NCI-H2029 treated with DMSO at 0.1 percent for 48 hours (cell line): ENCODE measurements at places on chromosomes 12 and 14.
A peak's percentile ranks its signal among the peaks of the same experiment; 100 is the strongest.

DNA sequence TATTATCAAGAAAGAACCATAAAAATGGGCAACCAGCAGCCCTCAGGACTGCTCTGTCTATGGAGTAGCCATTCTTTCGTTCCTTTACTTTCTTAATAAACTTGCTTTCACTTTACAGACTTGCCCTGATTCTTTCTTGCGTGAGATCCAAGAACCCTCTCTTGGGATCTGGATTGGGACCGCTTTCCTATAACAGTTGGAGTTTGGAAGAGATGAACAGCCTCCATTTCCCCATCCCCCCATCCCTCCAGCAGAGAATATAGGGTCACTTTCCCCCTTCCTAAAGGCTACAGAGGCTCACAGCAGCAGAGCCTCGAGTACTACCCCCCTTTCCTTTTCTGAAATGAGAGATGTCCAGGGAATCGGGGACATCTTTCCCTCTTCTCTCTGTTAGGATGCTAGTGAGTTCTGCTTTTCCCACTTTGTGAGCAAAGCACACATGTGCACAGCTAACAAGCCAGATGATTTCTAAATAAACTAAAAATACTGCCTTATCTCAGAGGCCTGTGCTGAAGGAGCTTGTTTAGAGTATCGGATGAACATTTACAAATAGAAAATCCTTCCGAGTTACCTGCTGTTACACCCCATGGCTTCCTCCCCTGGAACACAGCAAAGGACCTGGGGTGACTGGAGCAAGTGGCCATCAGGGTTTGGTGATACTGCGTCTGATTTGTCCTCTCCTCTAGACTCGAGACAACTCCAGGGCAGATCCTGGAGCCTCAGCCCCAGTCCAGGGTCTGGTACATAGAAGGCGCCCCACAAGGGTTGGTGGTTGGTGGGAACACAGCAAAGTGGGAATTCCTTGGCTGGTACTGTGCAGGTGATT lies 144.2 kb downstream of the SLC38A6 start:
- DNase-seq, result no peak

GRCh38 chr12:124742111-124742510 lies 121.6 kb downstream of the SCARB1 start:
- no peak for DNase-seq

GRCh38 chr12:132523576-132524331 lies 33.8 kb downstream of the FBRSL1 start:
- peak; percentile 6 for DNase-seq

- DNase-seq, result no peak
These were observed 15.7 kb downstream of the DNAL1 start for GRCh38 chr14:73660511-73660910.

GRCh38 chr12:102851246-102851645 lies 65.8 kb downstream of the PAH start:
- no peak for DNase-seq

GRCh38 chr12:96774496-96775256 lies 132.4 kb upstream of the NEDD1 start:
- DNase-seq, result no peak

- no peak for DNase-seq
These were observed 21.1 kb downstream of the PRKCH start for GRCh38 chr14:61342486-61342885.

GRCh38 chr12:106046301-106046846 lies 92.4 kb downstream of the NUAK1 start:
- no peak for DNase-seq

GRCh38 chr14:54329082-54329695 lies 67.6 kb upstream of the CDKN3 start:
- DNase-seq, result peak; percentile 27

- no peak for DNase-seq
These were observed 514.0 kb upstream of the TMPO start for GRCh38 chr12:98001430-98001829.

DNA sequence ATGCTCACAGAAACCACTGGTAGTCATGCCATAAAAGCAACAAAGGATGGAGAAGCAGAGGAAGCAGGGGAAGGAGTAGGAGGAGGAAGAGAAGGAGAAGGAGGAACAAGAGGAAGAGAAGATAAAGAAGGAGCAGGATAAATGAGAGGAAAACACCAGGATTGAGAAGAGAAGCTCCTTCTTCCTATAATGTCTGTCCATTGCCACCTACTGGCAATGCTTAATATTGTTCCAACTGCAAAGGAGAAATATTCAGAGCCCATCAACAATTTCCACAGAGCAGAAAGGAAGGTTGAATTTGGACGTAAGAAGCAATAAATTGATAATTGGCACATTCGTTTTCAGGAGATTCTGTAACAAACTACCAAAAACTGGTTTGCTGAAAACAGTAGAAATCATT lies 898.4 kb downstream of the SLC16A7 start:
- peak; percentile 6 for DNase-seq

GRCh38 chr12:31781894-31782540 lies 53.2 kb upstream of the AMN1 start:
- DNase-seq, result no peak

- DNase-seq, result no peak
These were observed 338.0 kb downstream of the RMST start for GRCh38 chr12:97800561-97800960.

- DNase-seq, result no peak
These were observed 15.0 kb upstream of the ORAI1 start for GRCh38 chr12:121611306-121611705.

GRCh38 chr12:84813780-84814663 lies 98.6 kb downstream of the SLC6A15 start:
- no peak for DNase-seq

- DNase-seq, result no peak
These were observed 23.0 kb downstream of the SERPINA3 start for GRCh38 chr14:94635154-94635553.

- DNase-seq, result no peak
These were observed 928.2 kb downstream of the NRXN3 start for GRCh38 chr14:79098324-79098723.

- no peak for DNase-seq
These were observed 1.0 kb downstream of the PCNX1 start for GRCh38 chr14:70907996-70908934.

GRCh38 chr12:63149909-63150712 lies 890 bp downstream of the AVPR1A start:
- no peak for DNase-seq

GRCh38 chr14:36660736-36661505 lies 739 bp upstream of the PAX9 start:
- DNase-seq, result peak; percentile 54

- no peak for DNase-seq
These were observed 151.9 kb downstream of the LRRK2 start for GRCh38 chr12:40376533-40377267.

GRCh38 chr12:11807458-11807857 lies 158.0 kb downstream of the ETV6 start:
- peak; percentile 79 for DNase-seq

GRCh38 chr12:44362947-44363346 lies 513.2 kb downstream of the NELL2 start:
- no peak for DNase-seq

- no peak for DNase-seq
These were observed 4.3 kb upstream of the BCDIN3D start for GRCh38 chr12:49847161-49847560.

- peak; percentile 56 for DNase-seq
These were observed 369.1 kb downstream of the NPAS3 start for GRCh38 chr14:33307691-33308251.

DNA sequence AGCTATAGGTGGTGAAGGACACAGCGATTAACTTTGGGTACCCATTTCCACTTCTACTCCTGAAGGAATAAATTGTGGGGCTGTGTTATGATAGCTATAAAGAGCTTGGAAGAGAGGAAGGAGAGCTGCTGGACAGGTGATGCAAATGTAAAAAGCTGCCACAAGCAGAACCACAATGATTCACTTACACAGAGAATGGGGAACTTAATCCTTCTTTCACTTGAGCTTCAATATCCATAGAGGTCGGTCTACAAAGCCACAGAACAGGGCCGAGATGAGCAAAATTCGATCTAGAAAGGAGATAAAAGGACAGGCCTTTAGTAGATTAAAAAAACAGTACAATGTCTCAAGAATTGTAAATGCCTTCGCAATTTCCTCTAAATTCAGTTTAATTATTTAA lies 831.1 kb downstream of the LRFN5 start:
- DNase-seq, result no peak

GRCh38 chr12:24212496-24212895 lies 263.0 kb upstream of the SOX5 start:
- peak; percentile 26 for DNase-seq

DNA sequence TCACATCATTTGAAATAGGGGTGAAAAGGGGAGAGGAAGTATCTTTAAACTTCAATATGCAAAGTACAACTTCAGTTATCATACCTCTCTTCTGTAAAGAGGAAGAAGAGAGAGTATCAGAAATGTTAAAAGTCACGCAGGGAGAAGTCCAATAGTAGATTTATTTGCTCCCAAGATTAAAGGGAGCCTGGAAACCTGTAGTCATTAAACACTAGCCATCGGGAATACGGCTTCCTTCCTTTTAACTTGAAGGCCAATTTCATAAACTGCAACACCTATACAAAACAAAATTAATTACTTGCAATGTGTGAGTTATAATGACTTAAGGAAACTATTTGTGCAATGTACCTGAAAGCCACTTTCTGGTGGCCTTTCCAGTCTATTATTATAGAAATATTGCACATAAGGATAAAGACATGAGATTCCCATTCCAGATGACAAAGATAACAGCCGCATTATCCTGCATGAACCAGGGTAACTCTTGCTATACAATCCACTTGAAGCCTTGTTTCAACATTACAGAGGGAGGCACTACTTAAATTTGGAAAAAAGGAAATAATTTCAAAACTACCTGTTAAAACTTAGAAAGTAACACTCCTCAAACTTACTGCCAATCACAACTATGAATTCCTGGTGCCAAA lies 4.6 kb downstream of the BTG1 start:
- DNase-seq, result no peak

DNA sequence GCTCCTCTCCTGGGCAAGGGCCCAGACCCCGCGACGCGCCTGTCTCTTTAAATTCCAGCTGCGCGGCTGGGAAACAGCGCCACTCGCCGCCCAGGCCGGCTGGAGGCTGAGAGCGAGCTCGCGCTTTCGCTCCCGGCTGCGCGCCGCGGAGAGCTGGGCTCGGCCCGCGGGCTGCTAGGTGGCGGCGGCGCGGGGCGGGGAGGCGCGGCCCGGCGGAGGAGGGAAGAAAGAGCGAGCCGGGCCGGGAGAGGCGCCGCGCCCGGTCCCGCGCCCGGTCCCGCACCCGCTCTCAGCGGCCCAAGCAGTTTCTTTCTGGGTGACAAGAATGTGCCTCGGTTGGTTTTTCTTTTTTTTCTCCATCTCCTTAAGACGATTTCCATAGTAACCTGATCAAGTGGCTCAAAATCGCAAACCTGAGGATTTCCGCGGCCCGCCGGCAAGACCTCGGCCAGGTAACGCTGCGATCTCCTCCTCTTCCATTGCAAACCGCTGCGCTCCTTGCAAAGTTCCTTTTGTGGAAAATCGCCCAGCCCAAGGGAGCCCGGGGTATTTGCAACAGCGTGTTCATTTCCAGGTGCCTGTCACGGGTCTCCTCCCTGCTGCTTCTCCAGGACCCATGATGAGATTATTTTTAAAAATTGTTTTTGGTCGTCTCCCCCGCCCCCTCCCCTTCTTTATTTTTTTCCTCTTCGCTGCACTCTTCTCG lies 259.5 kb upstream of the E2F7 start:
- DNase-seq, result peak; percentile 17

GRCh38 chr12:96404696-96405095 lies 4.5 kb upstream of the CDK17 start:
- no peak for DNase-seq

GRCh38 chr12:48125985-48126384 lies 6.8 kb downstream of the PFKM start:
- DNase-seq, result no peak
